ENCODE measurements at places on chromosomes 5 and 9. TPM values are rescaled to one million over a fixed set of nuclear protein-coding genes. Genes with fewer than 3 reads are reported as not detected.

DNA sequence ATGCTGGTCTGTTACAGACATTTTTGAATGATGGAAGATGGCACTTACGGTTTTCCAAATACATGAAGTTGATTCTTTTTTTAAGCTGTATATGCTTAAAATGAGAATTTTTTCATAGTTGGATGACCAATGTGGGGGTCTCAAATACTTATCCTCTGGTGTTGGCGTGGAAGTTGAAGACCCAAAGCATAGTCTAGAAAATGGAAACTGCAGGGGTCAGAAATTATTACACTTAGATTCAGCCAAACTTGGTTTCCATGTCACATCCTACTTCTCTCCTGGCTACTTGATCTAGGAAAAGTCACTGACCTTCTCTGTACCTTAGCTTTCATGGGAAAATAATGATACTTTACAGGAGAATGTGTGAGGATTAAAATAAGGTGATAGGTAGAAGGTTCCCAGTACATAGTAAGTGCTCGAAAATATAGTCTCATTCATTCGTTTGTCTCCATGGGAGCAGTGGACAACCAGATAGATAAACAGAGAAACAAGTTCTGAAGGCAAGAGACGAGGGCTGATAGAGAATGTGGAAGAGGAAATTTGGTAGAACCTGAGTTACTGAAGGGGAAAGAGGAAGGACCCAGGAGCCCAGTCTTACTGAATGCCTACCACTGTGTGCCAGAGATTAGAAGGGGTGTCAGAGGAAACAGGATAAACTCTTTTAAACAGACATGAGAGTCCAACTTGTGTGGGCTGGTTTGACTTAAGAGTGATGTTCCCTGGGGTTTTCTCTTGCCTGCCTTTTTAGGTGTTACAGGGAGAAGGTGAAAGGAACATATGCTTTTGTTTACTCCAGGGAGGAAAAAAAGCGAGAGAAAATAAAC lies 560.3 kb upstream of the KLF4 start:
- H3K4me1 ChIP-seq = peaks cover 16% of the 10 kb centered on the region
- H3K36me3 ChIP-seq = no peaks in the 10 kb centered on the region
- H3K27me3 ChIP-seq = no peaks in the 10 kb centered on the region
- no peak overlapping the region for H3K4me3 ChIP-seq

- DNase-seq = no peak
- H3K27ac ChIP-seq = peak overlapping the region; percentile 21
- no peaks in the 10 kb centered on the region for H3K36me3 ChIP-seq
- H3K27me3 ChIP-seq = no peaks in the 10 kb centered on the region
- H3K4me3 ChIP-seq = no peak overlapping the region
- H3K4me1 ChIP-seq = peaks cover 16% of the 10 kb centered on the region
Observed at GRCh38 chr9:89139455-89139854, 39.2 kb downstream of the SHC3 start.

GRCh38 chr9:137631345-137632229 lies 12.8 kb downstream of the EHMT1 start:
- H3K36me3 ChIP-seq = no peaks in the 10 kb centered on the region
- no peaks in the 10 kb centered on the region for H3K27me3 ChIP-seq
- DNase-seq = no peak
- H3K4me1 ChIP-seq = peaks cover 16% of the 10 kb centered on the region
- H3K27ac ChIP-seq = peak overlapping the region; percentile 46

- H3K27me3 ChIP-seq = no peaks in the 10 kb centered on the region
- no peak overlapping the region for H3K27ac ChIP-seq
- H3K4me1 ChIP-seq = no peaks in the 10 kb centered on the region
- no peak overlapping the region for H3K4me3 ChIP-seq
Observed at GRCh38 chr5:90475436-90475980, 844 bp downstream of the POLR3G start.

DNA sequence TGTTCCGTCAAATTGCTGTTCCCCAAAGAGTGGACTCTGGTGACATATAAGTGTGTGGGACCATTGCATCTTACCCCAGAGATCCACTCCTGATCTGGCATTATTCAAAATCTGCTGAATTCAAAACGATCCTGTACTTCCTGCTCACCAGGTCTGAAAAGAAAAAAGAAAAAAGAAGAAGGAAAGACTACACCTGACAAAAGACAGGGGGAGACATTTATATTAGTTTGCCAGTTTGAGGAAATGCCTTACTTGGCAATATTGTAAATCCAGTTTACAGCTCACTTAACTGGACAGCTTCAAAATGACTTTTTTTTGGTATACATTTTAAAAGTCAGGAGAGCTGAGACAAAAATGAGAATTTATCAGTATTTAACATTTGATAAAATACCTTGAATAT lies 15.0 kb upstream of the GRHPR start:
- no peak overlapping the region for H3K27ac ChIP-seq
- H3K4me1 ChIP-seq = no peaks in the 10 kb centered on the region
- no peak for DNase-seq
- no peaks in the 10 kb centered on the region for H3K36me3 ChIP-seq

The BNC2 gene
- 34.7 TPM for total RNA-seq

DNA sequence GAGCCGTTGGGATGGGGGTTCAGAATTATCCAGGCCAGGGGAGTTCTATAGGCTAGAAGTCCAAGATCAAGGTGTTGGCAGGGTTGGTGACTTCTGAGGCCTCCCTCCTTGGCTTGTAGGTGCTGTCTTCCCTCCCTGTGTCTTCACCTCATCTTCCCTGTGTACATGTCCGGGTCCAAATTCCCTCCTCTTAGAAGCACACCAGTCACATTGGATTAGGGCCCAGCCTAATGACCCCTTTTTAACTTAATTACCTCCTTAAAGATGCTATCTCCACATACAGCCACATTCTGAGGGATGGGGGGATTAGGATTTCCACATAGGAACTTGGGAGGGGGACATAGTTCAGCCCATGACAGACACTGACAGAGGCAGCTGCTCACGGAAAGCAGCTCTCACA lies 12.1 kb downstream of the LRSAM1 start:
- peaks cover 14% of the 10 kb centered on the region for H3K36me3 ChIP-seq
- H3K27ac ChIP-seq = no peak overlapping the region
- H3K27me3 ChIP-seq = no peaks in the 10 kb centered on the region
- no peak overlapping the region for H3K4me3 ChIP-seq
- no peaks in the 10 kb centered on the region for H3K4me1 ChIP-seq

DNA sequence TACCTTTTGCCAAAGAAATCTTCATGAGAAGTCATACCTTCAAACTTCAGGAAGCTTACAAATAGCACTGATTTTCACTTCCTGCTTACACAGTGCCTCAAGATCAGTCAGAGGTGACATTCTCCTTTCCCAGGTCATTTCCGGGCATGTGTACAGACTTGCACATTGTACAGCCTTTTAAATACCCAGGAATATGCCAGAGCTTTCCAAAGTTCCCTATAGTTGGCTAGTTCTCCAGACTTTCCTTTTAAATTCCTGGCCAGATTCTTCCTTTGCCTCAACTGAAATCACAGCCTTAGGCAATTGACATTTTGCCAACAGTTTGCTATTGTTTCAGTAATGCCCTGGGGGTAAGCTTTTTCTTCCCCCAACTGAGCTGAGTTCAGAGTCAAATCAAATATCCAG lies 47.2 kb downstream of the RFX3 start:
- DNase-seq = no peak
- H3K36me3 ChIP-seq = no peaks in the 10 kb centered on the region
- H3K4me1 ChIP-seq = no peaks in the 10 kb centered on the region
- no peak overlapping the region for H3K4me3 ChIP-seq
- H3K27ac ChIP-seq = no peak overlapping the region
- H3K27me3 ChIP-seq = no peaks in the 10 kb centered on the region

All from fibroblast of lung (primary cell).